MG63 (cell line): ENCODE measurements at places on chromosomes 2 and 18. TPM values are rescaled to one million over a fixed set of nuclear protein-coding genes. Genes with fewer than 3 reads are reported as not detected.

The LIPG gene
- not detected in 2 replicates for total RNA-seq

The NYAP2 gene
- not detected in 2 replicates for total RNA-seq

DNA sequence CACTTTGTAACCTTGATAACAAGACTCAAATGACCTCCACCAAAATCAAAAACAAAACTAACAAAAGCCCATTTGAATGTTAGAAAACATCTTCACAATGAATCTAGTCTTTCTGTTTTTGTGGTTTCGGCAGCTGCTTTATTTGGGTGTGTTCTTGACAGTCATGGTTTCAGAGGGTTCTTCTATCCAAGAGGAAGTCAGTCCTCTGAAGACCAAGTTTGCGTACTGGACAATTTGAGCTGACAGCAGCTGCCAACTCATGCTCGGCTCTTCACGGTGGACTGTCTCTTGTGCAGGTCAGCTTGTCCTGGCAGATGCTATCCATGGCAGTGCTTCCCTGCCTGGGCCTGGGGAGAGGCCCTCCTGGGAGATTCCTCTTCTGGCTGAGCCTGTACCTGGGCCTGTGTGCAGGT lies 91.0 kb downstream of the TMEM17 start:
- DNase-seq: no peak

DNA sequence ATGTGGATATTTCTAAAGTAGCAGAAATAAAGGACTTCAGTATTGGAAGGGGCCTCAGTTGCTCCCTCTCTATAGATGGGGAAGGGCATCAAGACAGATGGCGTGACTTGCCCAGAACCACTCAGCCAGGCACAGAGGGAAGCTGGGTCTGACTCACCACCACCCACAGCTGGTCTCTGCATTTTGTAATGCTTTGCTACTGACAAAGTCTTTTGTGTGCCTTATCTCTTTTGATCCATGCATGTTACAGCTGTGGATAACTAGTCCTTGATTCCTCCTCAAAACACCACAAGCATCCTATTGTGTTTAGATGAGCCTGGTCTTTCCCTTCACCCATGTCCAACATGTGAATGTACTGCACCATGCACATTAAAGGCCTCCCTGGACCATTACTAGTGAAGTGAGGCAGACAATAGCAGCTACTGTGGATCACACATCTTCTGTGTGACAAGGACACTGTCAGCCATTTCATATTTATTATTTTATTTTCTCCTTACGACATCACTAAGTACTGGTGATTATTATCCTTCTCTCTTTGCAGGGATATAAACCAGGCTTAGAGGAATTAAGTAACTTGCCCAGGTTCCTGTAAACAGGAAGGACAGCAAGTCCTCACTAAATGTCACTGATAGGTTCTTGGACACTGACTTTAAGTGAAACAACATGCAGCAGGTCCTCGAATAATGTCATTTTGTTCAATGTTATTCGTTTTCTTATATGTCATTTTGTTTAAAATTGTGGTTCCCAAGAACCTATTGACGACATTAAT lies 29.6 kb upstream of the IL37 start:
- peak; percentile 91 for DNase-seq

DNA sequence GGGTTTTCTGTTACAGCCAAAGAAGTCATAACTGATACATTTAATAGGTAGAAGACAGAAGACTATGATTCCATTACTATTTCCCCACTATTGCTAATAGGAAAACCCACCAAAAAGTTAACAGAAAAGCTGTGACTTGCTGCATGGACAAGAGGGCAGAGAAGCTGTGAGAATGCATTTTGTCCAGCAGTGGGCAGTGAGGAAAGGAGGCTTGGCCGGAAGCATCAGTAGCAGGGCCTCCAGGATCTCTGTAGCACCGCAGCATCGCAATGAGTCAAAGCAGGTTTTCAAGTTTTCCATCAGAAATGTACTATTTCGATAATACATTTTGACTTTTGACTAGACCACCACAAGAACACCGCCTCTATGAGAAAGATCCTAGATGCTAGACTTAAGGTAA lies 24.9 kb downstream of the MYO5B start:
- no peak for DNase-seq

The CNDP1 gene
- total RNA-seq: not detected in 2 replicates

- no peak for DNase-seq
Measured at GRCh38 chr2:184875212-184875611, 276.9 kb downstream of the ZNF804A start.

The SKA1 gene
- total RNA-seq: 33.2 and 42.0 TPM in 2 replicates
